NCI-H1436 (cell line): ENCODE measurements at places on chromosomes 2 and 18.
A peak's percentile ranks its signal among the peaks of the same experiment; 100 is the strongest.

- no peak for DNase-seq
Measured at GRCh38 chr2:937530-937929, 13.1 kb upstream of the SNTG2 start.

DNA sequence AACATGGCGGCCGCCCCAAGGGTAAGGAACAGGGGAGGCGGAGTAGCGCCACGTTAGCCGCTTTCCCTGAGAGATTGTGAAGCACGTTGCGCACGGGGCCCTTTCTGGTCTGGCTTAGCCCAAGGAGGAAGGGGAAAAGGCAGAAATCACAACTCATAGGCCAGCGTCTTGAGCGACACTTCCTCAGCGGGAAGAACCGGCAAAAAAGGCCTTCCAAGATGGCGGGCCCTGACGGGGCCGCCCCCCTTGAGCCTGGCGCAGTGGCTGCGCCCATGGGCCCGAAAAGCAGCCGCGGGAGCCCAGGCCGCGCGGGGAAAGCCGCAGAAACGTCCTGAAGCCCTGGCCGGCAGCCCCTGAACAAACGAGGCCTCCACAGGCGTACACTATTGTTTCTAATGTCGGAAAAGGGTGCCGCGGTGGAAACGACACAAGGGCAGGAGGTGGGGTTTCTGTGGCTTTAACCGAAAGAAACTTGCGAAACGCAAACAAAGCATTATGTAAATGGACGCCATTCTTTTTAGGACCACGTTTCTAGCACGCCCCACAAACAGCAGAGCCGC, 919 bp upstream of the PCBP1 start:
- peak; percentile 84 for DNase-seq

DNA sequence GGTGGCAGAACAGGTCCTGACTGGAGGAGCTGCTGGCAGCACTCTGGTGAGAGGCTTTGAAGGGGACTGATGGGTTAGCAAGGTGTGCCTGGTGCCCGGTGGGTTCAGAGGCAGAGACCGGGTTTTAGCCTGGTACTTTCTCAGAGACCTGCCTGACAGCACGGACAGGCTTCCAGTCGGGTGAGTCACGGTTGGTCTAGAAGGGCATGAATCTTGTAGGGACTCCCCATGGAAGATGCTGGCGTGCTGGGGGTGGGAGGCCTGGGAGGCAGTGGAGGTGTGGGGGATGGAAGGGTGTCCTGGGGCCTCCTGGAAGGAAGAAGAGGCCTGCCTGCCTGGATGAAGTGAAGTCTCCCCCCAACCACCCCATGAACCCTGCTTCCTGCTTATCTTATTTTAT, 52.6 kb downstream of the ACKR3 start:
- no peak for DNase-seq

DNA sequence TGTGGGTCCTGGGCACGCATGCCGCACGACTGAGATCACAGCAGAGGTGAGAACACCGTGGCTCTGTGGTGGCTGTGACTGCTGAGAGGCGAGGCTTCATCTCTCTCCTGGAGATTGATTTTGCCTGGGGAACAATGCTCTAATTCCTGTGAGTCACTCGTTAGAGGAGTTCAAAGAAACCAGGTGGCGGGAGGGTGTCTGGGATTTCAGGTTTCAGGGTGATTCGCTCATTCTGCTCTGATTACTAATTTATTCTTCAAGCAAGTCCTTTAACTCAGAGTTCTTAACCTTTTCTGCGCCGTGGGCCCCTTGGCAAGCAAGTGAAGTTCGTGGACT, 56.3 kb downstream of the GLI2 start:
- DNase-seq, result no peak

GRCh38 chr2:157899125-157899839, 23.2 kb upstream of the ACVR1 start:
- DNase-seq, result no peak

DNA sequence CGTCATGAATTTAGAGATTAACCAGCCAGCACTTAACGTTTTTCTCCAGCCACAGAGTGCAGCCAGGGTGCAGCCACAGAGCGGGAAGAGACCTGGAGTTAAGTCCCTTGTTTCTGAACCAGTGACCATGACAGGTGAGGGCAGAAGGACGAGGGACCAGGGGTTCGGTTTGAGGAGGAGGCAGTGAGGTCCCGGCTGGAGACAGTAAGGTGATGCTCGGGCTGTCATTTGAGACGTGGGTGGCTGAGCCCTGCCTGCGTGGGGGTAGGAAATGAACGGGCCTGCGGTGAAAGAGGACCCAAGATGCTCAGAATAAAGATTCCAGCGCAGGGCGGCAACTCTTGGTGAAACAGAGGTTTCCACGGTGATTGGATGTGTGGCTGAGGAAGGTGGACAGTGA, 205.9 kb downstream of the SNTG2 start:
- DNase-seq, result no peak

GRCh38 chr2:28434600-28434989, 41.9 kb downstream of the FOSL2 start:
- DNase-seq, result no peak
